Hematopoietic multipotent progenitor cell treated with erythropoietin and hydrocortisone succinate and interleukin-3 and kit ligand, for 4 days (in vitro differentiated cells): ENCODE measurements at places on chromosomes 13 and 19.

GRCh38 chr13:73957889-73958288, 176.3 kb downstream of the KLF12 start:
- DNase-seq: no peak

- peak; percentile 65 for DNase-seq
Measured at GRCh38 chr19:12825254-12826131, 8.9 kb downstream of the RTBDN start.

DNA sequence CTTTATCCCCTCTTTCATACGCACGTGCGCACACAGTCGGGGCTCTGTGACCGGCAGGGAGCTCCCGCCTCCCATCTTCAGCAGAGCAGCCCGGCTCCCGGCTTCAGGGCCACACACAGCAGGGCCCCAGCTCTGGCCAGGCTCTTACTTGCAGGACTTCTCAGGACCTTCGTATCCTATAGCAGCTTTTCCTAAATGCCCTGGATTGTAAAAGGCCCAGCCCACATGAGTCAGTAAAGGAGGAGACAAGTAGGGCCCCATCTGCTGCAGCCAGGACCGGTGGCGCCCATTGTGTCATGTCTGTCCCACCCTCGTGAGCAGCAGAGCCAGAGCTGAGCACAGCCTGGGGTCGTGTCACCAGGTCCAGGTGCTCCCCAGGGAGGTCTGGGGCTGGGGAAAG, 107.6 kb upstream of the VSTM2B start:
- no peak for DNase-seq

DNA sequence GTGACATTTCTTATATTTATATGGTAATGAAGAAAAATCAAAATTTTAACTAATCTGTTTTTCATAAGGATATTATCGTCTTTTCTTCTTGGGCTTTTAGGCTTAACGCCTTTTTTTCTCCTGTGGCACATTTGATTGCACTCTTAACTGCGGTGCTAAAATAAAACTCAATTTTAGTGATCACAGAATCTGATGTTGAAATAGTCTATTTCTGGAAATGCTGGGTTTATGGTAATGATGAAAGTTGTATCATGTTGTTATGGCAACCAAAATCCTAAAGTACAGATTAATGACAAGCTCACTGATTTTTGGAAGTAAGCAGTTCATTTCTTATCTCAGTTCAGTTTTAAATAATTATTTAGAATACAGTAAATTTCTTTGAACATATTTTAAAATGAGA, 85.3 kb downstream of the COG6 start:
- no peak for DNase-seq

DNA sequence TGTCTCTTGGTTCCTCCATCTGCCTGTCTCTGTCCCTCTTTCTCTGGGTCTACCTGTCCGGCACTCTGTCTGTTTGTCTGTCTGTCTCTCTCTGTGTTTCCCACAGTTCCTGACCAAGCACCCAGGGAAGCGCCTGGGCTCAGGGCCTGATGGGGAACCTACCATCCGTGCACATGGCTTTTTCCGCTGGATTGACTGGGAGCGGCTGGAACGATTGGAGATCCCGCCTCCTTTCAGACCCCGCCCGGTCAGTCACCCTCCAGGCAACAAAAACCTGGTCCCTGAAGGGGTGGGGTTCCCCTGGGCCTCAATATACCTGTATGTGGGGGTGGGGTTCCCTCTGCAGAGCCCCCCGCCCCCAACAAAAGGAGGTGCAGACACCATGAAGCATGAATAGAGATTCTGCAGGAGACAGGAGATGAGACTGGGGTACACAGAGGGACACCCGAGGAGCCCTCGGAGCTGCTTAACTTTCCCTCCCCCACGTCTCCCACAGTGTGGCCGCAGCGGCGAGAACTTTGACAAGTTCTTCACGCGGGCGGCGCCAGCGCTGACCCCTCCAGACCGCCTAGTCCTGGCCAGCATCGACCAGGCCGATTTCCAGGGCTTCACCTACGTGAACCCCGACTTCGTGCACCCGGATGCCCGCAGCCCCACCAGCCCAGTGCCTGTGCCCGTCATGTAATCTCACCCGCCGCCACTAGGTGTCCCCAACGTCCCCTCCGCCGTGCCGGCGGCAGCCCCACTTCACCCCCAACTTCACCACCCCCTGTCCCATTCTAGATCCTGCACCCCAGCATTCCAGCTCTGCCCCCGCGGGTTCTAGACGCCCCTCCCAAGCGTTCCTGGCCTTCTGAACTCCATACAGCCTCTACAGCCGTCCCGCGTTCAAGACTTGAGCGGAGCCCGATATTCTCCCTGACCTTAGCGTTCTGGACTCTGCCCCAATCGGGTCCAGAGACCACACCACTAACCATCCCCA, 2.6 kb upstream of the CACNG7 start:
- peak; percentile 60 for DNase-seq

GRCh38 chr19:42090672-42091071, 14.7 kb downstream of the ZNF574 start:
- no peak for DNase-seq

GRCh38 chr19:791567-792305, 5.5 kb upstream of the PTBP1 start:
- peak; percentile 92 for DNase-seq

- DNase-seq: no peak
Measured at GRCh38 chr19:38840583-38840968, 9.0 kb upstream of the ECH1 start.

DNA sequence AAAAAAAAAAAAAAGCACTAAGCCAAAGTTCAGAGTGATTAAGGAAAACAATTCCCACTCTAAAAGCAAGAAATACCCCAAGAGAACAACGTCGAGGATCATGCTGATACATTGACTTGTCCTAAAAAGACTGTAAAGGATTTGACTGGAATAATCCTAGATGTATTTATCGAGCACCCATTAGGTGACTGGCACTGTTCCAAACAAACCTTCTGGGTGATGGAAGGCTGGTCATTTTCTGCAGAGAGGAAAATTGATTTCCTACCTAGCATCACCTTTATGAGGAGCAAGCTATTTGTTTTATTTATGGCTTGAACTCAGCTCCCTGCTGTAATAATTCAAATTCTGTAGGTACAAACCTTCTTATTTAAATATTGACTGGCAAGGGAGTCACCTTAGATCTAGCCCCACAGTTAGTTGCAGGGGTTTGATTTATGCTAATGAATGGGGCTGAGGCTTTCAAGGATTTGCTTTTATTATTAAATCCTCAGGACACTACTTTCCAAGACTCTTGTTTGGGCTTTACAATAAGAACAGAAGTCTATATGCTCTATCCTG, 471.0 kb downstream of the OLFM4 start:
- no peak for DNase-seq

GRCh38 chr13:21549633-21550032, 54.3 kb downstream of the MICU2 start:
- DNase-seq: no peak

DNA sequence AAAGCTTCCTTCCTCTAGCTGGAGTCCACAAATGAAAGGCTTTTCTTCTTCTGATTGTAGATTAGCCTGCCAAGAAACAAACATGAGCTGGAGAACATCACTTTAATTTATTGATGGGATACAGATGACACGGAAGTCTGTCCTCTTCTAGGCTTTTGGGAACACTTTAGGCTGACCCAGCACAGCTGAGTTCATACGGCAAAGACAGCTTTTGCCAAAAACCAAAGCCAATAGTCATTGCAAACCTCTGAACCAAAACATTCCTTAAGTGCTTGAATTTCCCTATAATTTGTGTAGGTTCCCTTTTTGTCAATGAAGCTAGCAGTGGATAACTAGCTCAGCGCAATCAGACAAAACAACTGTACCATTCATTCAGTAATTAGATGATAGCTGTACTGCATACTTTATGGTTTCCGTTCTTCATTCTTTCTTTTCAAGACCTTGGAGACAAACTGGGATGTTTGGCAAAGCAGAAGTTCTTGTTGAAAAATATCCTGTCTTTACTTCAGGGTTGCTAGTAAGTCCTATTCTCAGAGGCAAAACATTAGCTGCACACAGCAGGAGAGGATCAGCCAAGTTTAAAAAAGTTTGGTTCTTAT, 95.7 kb upstream of the SPRY2 start:
- no peak for DNase-seq

DNA sequence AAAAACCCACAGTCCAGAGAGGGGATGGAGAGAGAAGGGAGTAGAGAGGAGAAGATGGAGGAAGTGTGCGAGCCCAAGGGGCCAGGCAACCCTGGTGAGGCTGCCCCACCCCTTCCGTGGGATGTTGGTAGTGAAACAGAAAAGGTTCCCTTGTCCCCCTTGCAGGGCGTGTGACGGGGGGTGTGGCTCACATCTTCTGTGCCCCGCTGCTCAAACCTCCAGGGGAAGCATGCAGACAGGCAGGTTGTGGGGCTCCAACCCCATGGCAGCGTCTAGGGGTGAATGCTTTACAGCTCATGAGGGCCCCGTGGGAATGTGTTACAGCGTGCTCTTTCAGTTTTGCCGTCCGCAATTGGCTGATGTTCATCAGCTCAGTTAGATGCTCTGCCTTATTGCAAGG, 14.7 kb upstream of the EVI5L start:
- peak; percentile 34 for DNase-seq

- DNase-seq: peak; percentile 31
Measured at GRCh38 chr19:34370983-34371382, 6.0 kb downstream of the GPI start.

- DNase-seq: no peak
Measured at GRCh38 chr13:73015805-73016204, 43.0 kb upstream of the KLF5 start.

GRCh38 chr19:43438291-43439031, 23.8 kb downstream of the TEX101 start:
- peak; percentile 54 for DNase-seq

- no peak for DNase-seq
Measured at GRCh38 chr19:1158885-1159448, 15.1 kb downstream of the SBNO2 start.

GRCh38 chr19:12784394-12784870, 6.9 kb upstream of the JUNB start:
- DNase-seq: peak; percentile 96

DNA sequence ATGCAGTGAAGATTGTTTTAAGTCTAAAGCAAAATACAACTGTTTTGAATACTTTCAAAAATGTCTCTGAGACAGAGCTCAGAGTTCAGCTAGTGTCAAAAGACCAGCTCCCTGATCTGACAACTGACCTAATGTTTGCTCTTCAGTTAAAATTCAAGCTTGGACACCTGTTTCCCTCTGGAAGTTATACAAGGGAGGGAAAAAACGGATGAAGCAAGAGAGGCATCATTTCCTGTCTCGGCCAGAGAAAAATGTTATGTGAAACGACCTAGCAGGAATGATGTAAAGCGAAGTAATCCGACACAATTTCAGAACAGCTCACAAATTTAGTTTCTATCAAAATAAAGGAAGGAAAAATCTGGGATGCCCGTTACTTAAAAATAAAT, 59.4 kb downstream of the ZAR1L start:
- DNase-seq: no peak

DNA sequence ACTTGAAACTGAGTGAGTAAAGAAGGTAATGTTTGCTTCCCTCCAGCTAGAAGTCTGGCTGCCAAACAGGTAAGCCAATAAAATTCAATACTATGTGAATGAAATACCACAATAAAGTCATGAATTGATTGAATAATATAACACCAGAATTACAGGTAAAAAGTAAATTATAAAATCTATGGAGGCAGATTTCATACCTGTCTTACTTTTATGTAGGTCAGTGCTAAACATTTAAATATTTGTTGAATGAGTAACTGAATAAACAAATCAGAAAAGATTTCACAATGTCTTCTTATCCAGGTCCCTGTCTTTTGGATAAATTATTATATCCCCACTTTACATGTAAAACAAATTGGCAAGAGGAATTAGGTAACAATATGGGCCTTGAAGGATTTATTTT, 62.7 kb downstream of the MICU2 start:
- no peak for DNase-seq

GRCh38 chr13:80339912-80340650, 845 bp downstream of the SPRY2 start:
- DNase-seq: peak; percentile 67

- peak; percentile 6 for DNase-seq
Measured at GRCh38 chr19:39566064-39566463, 26.1 kb upstream of the EID2 start.

GRCh38 chr19:22517496-22518411, 95.6 kb upstream of the ZNF98 start:
- no peak for DNase-seq

DNA sequence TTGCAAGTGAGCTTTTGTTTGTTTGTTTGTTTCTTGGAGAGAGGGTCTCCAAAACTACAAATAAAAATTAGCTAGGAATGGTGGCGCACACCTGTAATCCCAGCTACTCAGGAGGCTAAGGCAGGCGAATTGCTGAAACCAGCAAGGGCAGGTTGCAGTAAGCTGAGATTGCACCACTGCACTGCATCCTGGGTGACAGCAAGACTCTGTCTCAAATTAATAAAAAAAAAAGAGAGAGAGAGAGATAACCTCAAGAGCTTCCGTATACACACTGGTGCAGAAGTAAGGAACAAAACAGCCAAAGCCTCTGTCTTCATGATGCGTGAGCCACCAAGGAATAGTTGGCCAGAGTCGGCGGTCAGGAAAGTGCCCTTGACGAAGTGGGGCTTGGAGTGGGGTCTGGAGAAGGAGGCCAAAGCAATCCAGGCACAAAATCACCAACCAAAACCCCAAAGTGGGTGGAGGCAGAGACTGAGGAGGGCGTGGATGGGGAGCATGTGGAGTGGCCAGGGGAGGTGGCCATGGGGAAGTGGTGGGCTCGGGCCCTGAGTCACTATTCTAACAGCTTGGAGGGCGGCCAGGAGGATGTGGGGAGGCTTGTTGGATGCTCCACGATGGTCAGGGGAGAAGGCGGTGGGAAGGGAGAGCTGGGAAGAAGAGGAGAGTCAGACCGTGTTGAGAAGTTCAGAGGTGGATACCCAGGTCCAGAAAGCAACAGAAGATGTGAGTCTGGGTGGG, 21.2 kb upstream of the TOMM40 start:
- peak; percentile 76 for DNase-seq

DNA sequence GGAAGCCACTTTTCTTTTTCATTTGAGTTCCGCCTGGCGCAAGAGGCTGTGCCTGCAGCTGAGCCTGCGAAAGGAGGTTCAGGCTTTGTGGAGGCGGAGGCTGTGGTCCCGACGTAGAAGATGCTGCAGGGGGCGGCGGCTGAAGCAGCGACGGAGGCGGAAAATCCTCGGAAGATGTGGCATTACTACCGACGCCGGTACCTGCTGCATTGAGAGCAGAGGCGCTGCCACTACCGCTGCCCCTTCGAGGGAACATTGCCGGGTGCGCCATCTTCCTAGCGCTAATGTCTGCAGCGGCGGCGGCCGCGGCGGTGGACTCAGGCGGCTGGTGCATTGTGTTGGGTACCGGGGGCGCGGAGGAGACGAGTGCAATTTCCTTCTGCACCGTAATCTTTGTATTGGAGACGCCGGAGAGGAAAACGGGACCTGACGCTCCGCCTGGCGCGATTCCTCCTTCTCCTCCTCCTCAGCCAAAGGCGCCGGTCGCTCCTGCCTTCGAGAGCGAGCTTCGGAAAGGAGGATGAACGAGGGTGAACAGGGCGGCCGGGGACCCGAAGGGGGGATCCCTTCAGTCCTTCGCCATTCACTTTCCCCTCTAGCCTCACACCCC, at the start of gene TSC22D1:
Gene TSC22D1, minus strand, starts transcription at position 590 of the 610 bp plus-strand sequence. Its CDS starts 256 bp downstream, at position 334.
- peak; percentile 77 for DNase-seq

DNA sequence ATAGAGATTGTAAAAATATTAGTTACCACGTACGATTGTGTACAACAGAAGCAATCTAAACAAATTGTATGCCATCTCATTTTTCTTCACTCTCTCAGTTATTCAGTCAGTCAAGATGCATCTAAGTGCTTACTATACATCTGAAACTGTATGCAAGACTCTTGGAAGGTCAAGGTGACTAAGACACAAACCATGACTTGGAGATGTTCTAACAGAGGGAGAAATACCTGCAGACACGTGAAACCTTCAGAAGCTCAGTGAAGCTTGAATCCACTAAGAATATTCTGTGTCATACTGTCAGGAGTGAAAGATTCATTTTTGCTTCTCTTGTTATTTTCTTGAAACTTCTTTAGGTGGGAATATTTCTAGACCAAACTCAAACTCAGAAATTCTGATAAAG, 365.4 kb downstream of the ITGBL1 start:
- no peak for DNase-seq
